ENCODE measurements at places on chromosomes 3 and 15. TPM values are rescaled to one million over a fixed set of nuclear protein-coding genes. Genes with fewer than 3 reads are reported as not detected.
A peak's percentile ranks its signal among the peaks of the same experiment; 100 is the strongest.

The AHSG gene
- total RNA-seq, result not detected

GRCh38 chr3:187648177-187648576, 22.0 kb downstream of the SST start:
- H3K27ac ChIP-seq, result no peak overlapping the region
- no peaks in the 10 kb centered on the region for H3K4me1 ChIP-seq
- no peaks in the 10 kb centered on the region for H3K36me3 ChIP-seq
- H3K4me3 ChIP-seq, result no peak overlapping the region
- DNase-seq, result no peak
- H3K27me3 ChIP-seq, result peaks cover 38% of the 10 kb centered on the region

GRCh38 chr3:42764115-42764514, 8.9 kb downstream of the CCDC13 start:
- no peak for DNase-seq
- no peaks in the 10 kb centered on the region for H3K36me3 ChIP-seq
- no peak overlapping the region for H3K4me3 ChIP-seq
- H3K27me3 ChIP-seq, result peaks cover 2% of the 10 kb centered on the region
- no peaks in the 10 kb centered on the region for H3K4me1 ChIP-seq
- H3K27ac ChIP-seq, result no peak overlapping the region

DNA sequence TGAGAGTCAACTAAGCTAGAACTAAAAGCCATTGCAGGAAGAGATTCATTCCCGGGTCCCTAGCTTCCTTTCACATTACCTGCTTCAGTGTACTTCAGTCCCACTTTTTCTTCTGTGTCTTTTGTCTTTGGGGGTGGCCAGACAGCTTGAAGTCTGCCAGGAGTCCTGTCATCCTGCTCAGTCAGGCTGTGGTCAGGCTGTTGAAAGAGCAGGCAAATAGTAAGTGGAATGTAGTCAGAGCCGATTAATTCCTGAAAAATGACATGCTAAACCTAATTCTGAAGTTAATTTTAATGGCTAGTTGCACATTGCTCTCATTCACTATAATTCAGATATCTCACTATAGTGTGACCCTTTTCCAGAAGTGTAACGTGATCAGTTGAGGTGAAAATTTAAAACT, 129.6 kb downstream of the FMN1 start:
- no peaks in the 10 kb centered on the region for H3K36me3 ChIP-seq
- H3K4me1 ChIP-seq, result peaks cover 16% of the 10 kb centered on the region
- H3K27ac ChIP-seq, result no peak overlapping the region
- no peak overlapping the region for H3K4me3 ChIP-seq

- H3K4me1 ChIP-seq, result peaks cover 12% of the 10 kb centered on the region
- H3K36me3 ChIP-seq, result no peaks in the 10 kb centered on the region
- H3K4me3 ChIP-seq, result peak overlapping the region; percentile 57
- peaks cover 48% of the 10 kb centered on the region for H3K27me3 ChIP-seq
- DNase-seq, result peak; percentile 52
Observed at GRCh38 chr3:159763011-159763601, 225.5 kb upstream of the IL12A start.

GRCh38 chr15:73965094-73965757, 26.9 kb downstream of the STOML1 start:
- H3K4me3 ChIP-seq, result peak overlapping the region; percentile 66
- H3K27me3 ChIP-seq, result no peaks in the 10 kb centered on the region
- peak; percentile 82 for DNase-seq
- peaks cover 25% of the 10 kb centered on the region for H3K4me1 ChIP-seq
- H3K36me3 ChIP-seq, result no peaks in the 10 kb centered on the region

DNA sequence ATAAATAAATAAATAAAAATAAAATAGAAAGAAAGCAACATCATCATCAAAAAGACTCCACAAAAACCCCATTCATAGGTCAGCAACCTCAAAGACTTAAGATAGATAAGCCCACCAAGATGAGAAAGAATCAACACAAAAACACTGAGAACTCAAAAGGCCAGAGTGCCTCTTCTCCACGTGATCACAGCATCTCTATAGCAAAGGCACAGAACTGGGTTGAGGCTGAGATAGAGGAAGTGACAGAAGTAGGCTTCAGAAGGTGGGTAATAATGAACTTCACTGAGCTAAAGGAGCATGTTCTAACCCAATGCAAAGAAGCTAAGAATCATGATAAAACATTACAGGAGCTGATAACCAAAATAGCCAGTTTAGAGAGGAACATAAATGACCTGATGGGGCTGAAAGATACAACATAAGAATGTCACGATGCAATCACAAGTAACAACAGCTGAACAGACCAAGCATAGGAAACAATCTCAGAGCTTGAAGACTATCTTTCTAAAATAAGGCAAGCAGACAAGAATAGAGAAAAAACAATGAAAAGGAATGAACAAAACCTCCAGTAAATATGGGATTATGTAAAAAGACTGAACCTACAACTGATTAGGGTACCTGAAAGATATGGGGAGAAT, 26.4 kb downstream of the GNB5 start:
- DNase-seq, result no peak
- H3K36me3 ChIP-seq, result peaks cover 10% of the 10 kb centered on the region
- peaks cover 22% of the 10 kb centered on the region for H3K4me1 ChIP-seq
- H3K4me3 ChIP-seq, result no peak overlapping the region

The RBPMS2 gene
- not detected for total RNA-seq

DNA sequence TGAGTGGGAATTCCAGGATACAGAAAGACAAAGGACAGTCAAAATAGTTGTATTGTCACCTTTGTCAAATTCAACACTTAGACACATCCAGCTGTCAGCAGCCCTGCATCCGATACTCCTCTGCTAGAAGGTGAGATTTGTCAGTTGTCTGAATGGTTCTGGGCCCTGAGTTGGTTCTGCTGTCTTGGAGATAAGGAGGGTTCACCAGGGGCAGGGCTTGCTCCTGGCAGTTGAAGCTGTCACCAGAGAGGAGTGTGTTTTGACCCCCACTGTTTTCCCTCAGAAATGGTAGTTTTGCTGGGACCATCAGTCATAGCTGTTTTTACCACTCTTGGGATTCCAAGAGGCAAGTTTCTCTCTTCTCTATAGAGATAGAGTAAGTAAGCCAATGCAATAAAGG, 3.2 kb upstream of the KY start:
- no peaks in the 10 kb centered on the region for H3K36me3 ChIP-seq
- H3K27ac ChIP-seq, result no peak overlapping the region
- DNase-seq, result no peak

The CCDC39 gene
- not detected for total RNA-seq

DNA sequence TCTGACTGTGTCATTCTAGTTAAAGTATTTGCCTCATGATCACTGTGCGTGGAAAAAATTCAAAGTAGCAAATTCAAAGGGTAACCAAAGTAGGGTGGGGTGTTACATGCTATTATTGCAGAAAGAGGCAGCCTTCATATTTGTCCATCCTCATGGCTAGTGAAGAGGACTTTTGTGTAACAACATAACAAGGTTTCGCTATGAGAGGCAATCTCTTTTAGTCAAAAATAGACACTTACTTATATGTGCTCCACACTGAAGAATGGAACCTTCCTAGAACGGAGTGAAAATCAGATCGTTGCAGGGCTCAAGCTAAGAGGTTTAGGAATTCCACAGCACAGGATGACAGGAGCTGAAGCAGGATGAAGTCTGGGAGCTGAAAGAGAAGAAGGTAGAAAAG, 345.1 kb upstream of the CBLB start:
- peak overlapping the region; percentile 83 for H3K27ac ChIP-seq
- H3K4me3 ChIP-seq, result no peak overlapping the region
- H3K4me1 ChIP-seq, result peaks cover 59% of the 10 kb centered on the region
- H3K36me3 ChIP-seq, result peaks cover 18% of the 10 kb centered on the region
- DNase-seq, result no peak
- H3K27me3 ChIP-seq, result no peaks in the 10 kb centered on the region

The EXOG gene
- total RNA-seq, result 13.0 TPM

DNA sequence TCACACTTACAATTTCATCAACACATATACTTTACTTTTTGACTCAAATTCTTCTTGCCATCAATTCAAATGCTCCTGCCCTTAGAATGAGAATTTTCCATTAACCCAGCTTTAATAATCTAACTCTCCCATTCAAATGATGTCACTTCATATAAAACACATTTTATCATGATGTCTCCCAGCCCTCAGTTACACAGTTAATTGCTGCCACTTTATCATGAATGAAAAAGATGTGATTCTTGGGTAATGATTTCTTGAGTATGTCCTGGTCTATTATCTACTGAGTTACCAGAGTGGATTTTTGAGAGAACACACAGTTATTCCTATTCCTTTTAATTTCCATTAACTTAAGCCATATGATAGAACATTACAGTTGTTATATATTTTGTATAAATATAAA, 7.6 kb downstream of the AGTR1 start:
- DNase-seq, result no peak
- no peaks in the 10 kb centered on the region for H3K27me3 ChIP-seq
- H3K36me3 ChIP-seq, result no peaks in the 10 kb centered on the region
- no peaks in the 10 kb centered on the region for H3K4me1 ChIP-seq
- no peak overlapping the region for H3K27ac ChIP-seq

DNA sequence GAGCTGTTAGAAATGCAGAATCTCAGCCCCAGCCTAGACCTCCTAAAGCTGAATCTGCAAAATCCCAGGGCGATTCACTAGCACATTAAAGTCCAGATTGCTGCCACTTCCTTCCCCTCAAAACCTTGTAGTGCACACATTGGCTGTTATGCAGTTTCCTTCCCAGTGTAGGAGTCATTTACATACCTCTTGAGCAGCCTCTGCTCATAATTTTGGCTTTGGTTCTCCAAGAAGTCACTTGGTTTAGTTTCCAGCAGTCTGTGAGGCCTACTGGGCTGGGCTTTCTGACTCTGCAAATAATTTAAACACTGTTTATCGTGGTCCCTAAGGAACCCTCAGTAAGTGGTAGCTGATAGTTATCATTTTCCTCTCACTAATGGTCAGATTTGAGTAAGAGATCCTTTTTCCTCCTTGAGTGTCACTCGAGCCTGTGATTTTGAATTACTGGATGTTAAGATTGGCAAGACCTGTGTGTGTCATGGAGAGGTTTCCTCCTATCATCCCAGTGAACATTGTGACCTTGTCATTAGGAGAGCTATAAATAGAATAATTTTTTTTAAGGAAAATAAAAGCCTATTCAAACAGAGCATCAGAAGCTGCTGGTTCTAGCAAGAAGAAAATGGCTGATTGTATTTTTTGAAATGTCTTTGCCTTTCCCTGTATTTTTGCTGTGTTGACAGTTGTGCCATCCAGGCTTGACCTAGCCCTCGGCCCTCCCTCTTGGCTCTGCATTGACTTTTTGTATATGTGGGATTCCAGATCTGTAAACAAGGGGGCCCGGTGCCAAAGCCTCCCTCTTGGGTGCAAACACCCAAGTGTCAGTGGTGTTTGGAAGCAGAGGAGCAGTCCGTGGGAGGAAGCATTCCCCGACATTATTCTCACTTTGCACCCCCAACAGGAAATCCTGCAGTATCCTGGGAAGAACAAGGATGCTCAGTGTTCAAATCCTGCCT, 134.8 kb upstream of the ANKRD28 start:
- peaks cover 1% of the 10 kb centered on the region for H3K36me3 ChIP-seq
- H3K27ac ChIP-seq, result no peak overlapping the region
- no peak overlapping the region for H3K4me3 ChIP-seq
- H3K27me3 ChIP-seq, result no peaks in the 10 kb centered on the region
- H3K4me1 ChIP-seq, result no peaks in the 10 kb centered on the region

DNA sequence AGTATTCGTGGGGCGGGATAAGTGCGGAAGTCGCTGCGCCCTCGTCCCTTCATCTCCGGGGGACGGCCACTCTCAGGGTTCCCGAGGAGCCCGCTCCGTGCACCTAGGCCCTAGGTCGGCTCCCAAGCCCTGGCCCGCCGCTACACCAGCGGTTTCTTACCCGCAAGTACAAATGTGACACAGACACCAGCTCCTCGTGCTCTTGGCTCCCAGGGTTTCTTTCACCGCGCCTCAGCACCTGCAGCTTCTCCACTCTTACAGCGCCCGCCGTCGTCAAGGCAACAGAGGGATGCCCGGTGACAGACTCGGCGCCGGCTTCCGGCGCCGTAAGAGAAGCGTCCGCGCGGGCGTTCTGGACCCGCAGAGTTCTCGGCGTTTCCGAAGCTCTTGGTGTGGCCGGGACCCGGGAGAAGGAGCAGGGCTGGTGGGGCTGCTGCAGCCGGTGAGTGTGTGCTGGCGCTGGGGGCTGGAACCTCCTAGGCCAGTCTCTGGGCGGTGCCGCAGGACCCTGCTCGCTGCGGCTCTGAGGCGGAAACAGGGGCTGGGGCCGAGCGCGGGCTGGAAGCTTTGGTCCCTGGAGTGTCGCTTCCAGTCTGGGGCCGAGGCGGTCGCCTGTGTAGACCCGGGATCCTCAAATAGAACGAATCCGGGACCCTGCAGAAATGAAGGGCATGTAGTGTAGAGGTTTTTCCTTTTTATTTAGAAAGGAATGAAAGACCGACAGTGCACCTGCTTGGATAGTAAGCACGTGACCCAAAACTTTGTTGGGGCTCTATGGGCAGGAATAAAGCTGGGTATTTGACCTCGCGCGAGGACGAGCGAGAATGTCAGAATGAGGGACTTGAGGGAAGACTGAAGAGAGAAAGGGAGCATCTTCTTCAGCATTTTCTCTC, 155.4 kb upstream of the GOLGA6L4 start:
- H3K4me3 ChIP-seq, result peak overlapping the region; percentile 76
- no peaks in the 10 kb centered on the region for H3K36me3 ChIP-seq
- peaks cover 14% of the 10 kb centered on the region for H3K4me1 ChIP-seq
- H3K27ac ChIP-seq, result no peak overlapping the region
- DNase-seq, result peak; percentile 83

- no peaks in the 10 kb centered on the region for H3K27me3 ChIP-seq
- H3K4me3 ChIP-seq, result no peak overlapping the region
- H3K4me1 ChIP-seq, result peaks cover 29% of the 10 kb centered on the region
- no peaks in the 10 kb centered on the region for H3K36me3 ChIP-seq
- no peak for DNase-seq
Observed at GRCh38 chr15:85011160-85011571, 29.5 kb downstream of the PDE8A start.

DNA sequence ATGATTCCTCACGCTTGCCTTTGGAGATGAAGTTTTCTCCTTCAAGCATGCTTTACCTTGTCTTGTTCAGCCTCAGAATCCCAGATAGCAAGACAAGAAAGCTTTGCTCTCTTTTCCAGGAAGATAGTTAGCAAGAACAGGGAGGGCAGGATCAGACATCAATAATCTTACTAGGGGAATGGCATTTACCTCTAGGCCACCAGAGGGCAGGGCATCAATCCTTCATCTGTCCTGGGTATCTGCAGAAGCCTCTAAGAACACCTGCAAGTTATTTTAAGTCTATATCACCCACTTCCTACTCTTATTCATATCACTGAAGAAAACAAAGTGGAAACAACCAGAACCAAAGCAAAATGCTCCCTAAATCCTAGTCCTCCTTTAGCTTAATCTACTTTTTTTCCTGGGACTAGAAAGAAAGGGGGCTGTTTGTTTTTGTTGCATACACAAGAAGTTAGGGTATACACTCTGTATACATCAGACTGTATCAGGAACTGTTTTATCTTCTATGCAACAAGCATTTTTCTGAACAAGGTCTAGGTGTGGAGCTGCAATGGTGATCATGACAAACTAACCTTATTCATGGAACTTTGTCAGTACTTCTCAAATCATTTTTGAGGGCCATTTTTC, 862.5 kb downstream of the CADM2 start:
- no peak overlapping the region for H3K27ac ChIP-seq
- no peak overlapping the region for H3K4me3 ChIP-seq
- no peaks in the 10 kb centered on the region for H3K36me3 ChIP-seq

GRCh38 chr3:81394651-81395524, 366.6 kb downstream of the GBE1 start:
- no peaks in the 10 kb centered on the region for H3K27me3 ChIP-seq
- no peak overlapping the region for H3K27ac ChIP-seq
- H3K4me1 ChIP-seq, result no peaks in the 10 kb centered on the region
- H3K4me3 ChIP-seq, result no peak overlapping the region
